ENCODE measurements at places on chromosomes 16 and 17.

GRCh38 chr16:48022496-48022895 lies 133.3 kb downstream of the ABCC12 start:
- DNase-seq, result no peak

GRCh38 chr16:29665294-29666077 lies 2.4 kb downstream of the SPN start:
- DNase-seq, result no peak

- DNase-seq, result peak; percentile 56
Measured at GRCh38 chr17:19363460-19364035, 1.0 kb upstream of the B9D1 start.

DNA sequence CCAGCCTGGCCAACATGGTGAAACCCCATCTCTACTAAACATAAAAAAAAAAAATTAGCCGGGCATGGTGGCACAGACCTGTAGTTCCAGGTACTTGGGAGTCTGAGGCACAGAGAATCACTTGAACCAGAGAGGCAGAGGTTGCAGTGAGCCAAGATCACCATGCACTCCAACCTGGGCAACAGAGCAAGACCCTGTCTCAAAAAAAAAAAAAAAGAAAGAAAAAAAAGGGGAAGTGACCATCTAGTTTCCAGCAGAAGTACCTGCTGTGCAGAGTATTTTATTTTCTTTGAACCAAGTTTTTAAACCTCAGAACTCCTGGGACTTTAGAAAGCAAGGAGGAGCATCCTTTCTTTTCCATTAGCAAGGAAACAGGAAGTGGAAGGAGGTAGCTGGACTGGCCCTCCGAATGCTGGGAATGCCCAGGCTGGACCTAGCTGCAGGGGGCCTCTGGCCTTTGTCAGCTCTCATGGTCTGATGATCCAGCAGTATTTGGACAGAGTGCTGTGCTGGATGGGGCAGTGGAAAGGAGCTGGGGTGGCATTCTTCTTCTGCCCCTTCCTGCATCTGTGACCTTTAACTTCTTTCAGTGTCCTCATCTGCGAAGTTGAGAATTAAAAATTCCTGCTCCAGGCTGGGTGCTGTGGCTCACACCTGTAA lies 6.6 kb downstream of the GID4 start:
- no peak for DNase-seq

- no peak for DNase-seq
Measured at GRCh38 chr17:72492941-72493340, 372.1 kb downstream of the SOX9 start.

DNA sequence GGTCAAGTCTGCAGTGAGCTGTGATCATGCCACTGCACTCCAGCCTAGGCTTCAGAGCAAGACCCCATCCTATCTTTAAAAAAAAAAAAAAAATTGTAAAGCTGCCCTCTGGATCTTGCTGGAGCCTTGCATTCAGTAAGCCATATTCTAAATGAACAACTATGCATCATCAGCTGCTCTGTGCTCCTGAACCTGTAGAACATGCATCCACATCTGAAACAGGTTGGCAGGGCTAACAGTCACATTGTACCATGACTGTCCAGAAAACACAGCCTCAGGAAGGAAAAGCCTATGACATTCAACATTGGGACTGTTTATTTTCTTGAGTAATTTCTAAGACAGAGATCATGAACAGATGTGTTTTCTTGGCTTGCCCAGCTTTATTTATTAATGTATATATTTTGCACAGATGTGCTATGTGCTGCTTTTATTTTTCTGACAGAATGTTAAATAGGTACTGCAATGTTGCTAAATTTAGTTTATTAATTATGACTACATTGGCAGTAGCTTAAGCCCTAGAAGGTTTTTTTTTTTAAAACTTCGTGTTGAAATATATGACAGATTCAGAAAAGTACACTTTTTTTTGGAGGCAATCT lies 19.8 kb downstream of the ACSF2 start:
- no peak for DNase-seq

GRCh38 chr17:66098040-66098439 lies 93.9 kb downstream of the CEP112 start:
- no peak for DNase-seq

GRCh38 chr16:23500862-23501225 lies 9.4 kb downstream of the GGA2 start:
- DNase-seq, result no peak

GRCh38 chr16:88769617-88770460 lies 15.2 kb downstream of the PIEZO1 start:
- no peak for DNase-seq

- DNase-seq, result no peak
Measured at GRCh38 chr17:55458978-55459377, 37.3 kb upstream of the MMD start.

DNA sequence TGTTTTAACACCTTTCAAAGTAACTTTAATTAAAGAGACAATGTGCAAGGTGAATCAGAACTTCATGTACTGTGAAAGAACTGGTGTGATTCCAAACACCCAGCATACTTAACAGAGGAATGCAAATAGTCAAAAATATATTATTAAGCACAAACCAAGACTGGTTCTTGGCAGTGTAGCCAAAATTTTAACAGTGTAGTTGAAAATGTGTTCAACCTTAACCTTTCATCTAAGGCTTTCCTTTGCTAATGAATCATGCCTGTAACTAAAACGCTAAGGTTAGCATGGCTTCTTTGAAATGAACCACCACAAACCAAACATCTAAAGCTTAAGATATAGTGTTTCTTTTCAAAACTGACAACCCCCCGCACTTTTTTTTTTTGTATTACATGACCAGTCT lies 146.3 kb upstream of the AXIN2 start:
- DNase-seq, result no peak

- DNase-seq, result no peak
Measured at GRCh38 chr17:81434072-81434471, 38.8 kb downstream of the BAHCC1 start.

DNA sequence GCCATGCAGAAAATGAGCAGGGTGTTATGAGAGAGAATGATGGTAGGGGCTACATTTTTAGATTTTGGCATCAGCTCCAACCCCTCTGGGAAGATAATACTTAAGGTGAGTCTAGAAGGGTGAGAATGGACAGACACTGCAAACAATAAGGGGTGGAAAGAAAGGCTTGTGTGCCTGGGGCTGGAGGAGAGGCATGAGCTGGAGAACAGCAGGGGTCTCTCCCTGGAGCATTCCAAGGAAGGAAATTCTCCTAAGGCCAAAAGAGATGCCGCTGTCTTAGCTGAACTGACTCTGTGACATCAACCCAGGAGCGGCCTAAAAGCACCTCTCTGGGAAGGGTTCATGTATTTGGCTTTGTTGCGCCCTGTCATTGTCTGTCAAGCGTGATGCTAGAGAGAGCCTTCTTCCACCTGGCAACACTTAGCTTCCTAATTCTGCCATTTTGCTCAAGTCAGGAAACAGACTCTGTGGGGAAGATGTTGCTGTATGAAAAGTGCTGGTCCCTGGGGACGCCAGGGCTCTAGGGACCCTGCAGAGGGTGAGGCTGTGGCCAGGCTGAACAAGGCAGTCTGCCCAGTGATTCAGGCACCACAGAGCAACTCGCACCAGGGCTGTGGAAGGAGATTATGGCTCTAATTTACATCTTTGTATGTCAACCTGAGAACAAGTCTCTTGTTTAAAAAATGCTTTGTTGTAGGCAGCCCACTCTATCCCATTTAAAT lies 225.7 kb downstream of the CBLN1 start:
- no peak for DNase-seq

- no peak for DNase-seq
Measured at GRCh38 chr17:74059479-74060240, 143.8 kb upstream of the RPL38 start.

DNA sequence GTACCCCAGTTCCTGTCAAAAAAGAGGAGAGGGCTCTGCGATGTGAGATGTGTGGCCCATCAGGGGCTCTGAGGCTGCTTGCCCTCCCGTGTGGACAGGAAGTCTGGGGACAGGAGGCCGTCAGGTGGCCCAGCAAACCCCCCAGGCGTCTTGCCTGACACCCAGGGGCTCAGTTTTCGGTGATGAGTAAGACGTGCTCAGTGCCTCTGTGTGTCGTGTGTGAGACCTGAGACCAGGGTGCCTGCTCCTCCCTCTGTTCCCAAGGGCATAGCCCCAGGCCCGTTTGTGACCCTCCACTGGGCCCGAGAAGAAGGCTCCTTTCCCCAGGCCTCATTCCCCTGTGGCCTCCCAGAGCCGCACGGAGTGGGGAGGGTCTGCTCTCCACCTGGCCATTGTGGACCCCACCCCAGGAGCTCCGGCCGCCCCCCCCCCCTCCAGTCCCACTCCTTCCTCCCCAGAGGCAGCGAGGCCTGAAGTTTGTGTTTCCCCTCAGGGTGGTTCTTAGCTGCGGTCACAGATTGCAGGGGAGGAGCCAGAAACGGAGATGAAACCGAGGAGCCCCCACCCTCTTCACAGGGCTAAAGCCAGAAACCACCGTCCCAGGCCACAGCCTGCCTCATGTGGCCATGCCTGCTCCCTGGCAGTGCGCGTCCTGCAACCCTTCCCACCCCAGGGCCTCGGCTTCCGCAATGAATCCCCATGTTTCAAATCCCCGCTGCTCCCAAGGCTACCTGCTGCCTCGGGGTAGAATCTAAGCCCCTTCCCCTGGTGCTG lies 4.9 kb upstream of the ACTG1 start:
- DNase-seq, result no peak

DNA sequence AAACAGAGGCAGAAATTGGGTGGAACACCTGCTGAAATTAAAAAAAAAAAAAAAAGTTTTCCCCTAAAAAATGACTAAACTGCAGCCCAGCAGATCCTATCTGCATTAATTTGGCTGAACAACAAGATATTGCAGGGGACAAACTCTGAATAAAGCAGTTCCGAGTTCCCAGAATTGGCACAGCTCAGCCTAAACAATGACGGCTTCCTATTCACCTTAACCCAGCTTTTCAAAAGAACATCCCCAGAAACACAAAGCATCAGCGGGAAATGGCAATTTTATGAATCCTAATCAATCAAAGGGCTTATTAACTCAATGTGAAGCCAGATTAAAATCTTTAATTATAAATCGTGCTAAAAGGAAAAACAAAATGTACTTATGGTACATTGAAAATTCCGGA lies 497.8 kb upstream of the ZFHX3 start:
- no peak for DNase-seq

DNA sequence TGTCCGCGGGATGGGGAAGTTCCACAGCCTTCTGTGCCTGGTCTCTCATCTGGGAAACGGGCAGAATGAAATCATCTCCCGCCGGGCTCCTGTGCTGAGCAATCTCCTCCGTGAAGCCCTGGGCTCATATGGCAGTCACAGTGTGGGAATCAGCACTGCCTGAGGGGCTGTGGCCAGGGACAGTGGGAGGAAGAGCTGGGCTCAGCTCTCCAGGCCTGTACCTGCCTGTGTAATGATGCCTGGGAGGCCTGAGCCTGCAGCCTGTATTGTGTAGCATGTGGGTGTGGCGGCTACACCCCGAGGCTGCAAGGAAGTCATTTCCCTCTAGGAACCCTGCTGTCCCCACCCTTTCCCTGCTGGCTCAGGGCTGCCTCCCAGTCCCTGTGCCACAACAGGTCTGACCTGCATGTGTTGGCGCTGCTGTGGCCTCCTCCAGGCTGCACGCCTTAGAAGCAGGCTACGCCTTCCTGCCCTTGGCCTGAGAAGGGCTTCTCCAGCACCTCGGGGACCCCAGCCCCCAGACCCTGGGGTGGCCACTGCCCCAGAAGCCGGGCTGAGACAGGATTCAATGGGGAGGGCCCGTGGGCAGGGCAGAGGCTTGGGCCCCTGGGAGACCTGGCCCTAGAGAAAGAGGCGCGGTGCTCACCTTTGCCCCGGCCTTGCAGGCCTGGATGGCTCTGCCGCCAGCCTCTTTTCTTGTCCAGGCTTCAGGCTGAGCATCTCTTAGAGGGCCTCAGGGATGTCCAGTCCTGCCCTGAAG lies 2.1 kb downstream of the ITGB4 start:
- no peak for DNase-seq

DNA sequence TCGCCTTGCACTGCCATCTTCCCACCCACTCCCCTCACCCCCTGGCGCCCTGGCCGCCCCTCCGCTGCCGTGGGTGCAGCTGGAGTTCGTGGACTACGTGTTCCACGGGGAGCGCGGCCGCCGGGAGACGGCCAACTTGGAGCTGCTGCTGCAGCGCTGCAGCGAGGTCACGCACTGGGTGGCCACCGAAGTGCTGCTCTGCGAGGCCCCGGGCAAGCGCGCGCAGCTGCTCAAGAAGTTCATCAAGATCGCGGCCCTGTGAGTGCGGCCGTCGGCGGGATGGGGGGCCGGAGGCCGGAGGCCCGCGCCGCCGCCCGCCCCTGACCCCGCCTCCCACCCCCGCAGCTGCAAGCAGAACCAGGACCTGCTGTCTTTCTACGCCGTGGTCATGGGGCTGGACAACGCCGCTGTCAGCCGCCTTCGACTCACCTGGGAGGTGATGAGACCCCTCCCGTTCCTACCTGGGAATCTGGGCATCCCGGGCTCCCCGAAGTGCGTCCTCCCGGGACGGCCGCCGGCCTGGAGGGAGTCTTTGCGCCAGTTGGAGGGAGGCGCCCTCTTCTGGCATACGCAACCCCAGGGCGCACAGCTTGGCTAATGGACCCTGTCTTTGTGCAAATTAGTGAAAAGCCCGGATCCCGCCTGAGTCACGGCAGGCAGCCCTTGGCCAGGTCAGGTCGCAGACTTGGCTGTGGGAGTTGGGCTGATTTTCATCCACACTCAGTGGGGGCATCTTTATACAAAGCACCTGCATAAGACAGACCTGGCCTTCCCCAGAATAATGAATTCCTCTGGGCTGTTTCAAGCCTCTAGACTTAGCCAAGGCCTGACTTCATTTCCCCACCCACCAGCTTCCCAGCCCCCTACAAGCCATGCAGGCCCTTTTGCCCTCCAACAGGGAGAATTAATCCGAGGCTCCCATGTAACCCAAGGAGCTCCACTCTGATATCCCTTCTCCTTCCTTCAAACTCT lies 14.3 kb downstream of the RAPGEFL1 start:
- peak; percentile 89 for DNase-seq

- DNase-seq, result no peak
Measured at GRCh38 chr17:64461788-64462187, 12.9 kb downstream of the MILR1 start.
